ENCODE measurements at places on chromosomes 16 and 17.
A peak's percentile ranks its signal among the peaks of the same experiment; 100 is the strongest.

GRCh38 chr17:57195785-57196460 lies 60.4 kb upstream of the MSI2 start:
- DNase-seq = peak; percentile 89

DNA sequence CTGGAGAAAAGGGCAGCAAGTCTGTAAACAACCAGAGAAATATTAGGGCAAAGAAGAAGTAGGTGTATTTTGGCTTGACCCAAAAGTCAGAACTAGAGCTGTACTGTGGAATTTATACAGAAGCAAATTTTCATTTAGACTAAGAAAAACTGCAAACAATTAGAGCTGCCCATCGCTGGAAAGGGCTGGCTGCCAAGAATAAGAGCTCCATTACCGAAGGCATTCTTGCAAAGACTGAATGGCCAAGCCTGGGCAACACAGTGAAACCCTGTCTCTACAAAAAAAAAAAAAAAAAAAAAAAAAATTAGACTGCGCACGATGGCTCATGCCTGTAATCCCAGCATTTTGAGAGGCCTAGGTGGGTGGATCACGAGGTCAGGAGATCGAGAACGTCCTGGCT lies 53.9 kb upstream of the TMC5 start:
- no peak for DNase-seq

- DNase-seq = no peak
These were observed 66.8 kb downstream of the DNAH3 start for GRCh38 chr16:21083729-21084268.

DNA sequence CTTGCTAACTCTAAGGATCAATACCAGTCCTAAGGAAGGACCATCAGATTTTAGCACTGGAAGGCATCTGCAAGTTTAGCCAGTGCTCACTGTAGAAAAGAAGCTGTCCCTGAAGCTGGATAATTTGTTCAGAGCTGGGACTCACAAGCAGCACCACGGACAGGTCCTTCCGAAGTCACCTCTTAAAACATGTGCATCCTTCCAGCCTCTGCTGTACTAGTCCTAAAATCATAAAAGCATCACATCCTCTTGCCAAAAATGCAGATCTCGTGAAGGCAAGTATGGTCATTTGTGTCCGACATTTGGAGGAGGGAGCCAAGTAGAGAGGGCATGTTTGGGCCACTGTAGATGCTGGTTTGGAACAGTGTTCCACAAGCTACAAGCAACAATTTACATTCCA lies 506.9 kb downstream of the RBFOX1 start:
- DNase-seq = no peak

GRCh38 chr16:52005551-52005950 lies 541.4 kb downstream of the TOX3 start:
- DNase-seq = no peak

GRCh38 chr17:17748604-17749003 lies 67.3 kb downstream of the RAI1 start:
- no peak for DNase-seq

- no peak for DNase-seq
These were observed 650.9 kb downstream of the HS3ST4 start for GRCh38 chr16:26342621-26343020.

GRCh38 chr16:89691986-89692569 lies 5.6 kb downstream of the CDK10 start:
- DNase-seq = no peak

- no peak for DNase-seq
These were observed 32.5 kb upstream of the SMIM36 start for GRCh38 chr17:55543709-55544108.

GRCh38 chr17:42754782-42755181 lies 6.2 kb upstream of the RAMP2 start:
- no peak for DNase-seq

GRCh38 chr17:73436954-73437353 lies 125.2 kb upstream of the CDC42EP4 start:
- DNase-seq = no peak

- DNase-seq = no peak
These were observed 397 bp downstream of the CDC42EP4 start for GRCh38 chr17:73311428-73311780.

GRCh38 chr16:3321816-3322215 lies 16.5 kb downstream of the ZNF75A start:
- DNase-seq = no peak

GRCh38 chr17:43219746-43220380 lies 8.2 kb downstream of the TMEM106A start:
- no peak for DNase-seq

- no peak for DNase-seq
These were observed 2.2 kb upstream of the CMIP start for GRCh38 chr16:81442220-81442915.

DNA sequence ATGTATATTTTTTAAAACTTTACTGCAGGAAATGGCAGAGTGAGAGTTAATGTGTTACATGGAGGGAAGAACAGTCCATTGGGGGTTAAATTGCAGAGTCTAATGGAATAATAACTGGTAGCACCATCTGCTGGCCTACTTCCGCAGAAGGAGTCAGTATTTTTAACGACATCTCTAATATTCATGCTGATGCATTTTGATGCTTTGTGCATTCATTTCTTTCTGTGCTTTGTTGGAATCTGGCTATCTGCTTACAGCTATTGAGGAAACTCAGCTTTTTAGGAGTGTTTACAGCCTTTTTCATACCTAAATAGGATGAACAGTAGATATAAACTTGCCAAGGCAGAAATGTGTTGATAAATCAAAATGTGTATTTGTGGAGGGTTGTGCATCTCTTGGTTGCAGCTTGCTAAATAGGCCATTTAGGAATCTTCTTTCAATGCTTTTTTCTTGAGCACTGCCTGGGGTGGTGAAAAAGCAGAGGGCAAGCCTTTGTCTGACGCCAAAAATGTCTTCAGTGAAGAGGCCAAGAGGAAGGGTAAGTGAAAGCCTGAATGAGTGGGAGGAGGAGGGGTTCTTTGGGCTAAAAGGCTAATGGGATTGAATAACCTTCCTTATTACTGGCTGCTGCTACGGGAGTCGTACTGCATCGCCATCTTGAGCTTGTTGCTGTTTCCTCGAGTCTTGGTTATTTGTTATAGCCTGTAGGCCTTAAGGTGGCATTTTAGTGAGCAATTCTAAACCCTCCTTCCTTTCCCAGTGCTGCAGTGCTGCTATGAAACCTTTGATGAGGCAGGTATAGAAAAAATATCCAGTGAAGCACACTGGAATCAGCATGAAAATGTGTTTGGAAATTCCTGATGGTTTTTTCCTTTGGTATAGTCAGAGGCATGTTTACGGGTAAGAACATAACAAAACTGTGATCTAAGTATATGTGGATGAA lies 153.3 kb downstream of the CHD9 start:
- peak; percentile 73 for DNase-seq

DNA sequence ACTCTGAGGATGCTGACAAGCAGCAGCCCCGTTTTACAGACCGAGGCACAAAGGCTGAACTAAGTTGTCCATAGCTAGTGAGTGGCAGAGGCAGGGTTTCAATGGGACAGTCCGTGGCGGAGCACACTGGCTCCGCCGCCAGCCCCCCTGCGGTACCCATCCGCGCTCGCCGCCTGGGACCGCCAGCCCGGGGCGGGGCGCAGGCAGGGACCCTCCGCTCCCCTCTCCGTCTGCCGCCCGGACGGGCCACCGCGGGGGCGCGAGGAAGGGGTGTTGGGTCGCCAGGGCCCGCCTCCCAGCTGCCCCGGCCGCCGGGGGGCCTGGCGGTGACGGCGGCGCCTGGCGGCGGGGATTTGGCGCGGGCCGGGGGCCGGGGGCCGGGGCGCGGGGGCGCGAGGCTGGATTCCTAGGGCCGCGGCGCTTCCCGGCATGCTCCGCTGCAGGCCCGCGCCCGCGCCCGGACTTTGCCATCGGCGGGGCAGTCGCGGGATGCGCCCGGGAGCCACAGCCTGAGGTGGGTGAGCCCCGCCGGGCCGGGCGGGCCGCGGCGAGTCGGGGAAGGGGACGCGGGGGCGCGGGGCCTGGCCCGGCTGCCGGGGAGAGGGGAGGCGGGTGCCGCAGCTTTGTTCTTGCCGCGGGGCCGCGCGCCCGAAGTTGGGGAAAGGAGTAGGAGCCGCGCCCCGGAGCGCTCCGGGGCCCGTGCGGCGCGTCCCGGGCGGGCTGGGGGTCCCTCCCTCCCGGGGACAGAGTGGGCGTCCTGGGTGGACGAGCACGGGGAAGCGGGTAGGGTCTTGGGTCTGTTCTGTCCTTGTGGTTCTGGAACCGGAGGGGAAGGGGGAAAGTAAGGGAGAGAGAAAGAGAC lies at the start of gene TMEM98:
Gene TMEM98 (plus strand): TSS at position 430 of the 862 bp plus-strand sequence. CDS start 3,376 bp downstream, outside the sequence.
- no peak for DNase-seq

- DNase-seq = no peak
These were observed 4.4 kb downstream of the LGALS9 start for GRCh38 chr17:27635275-27635823.

GRCh38 chr17:58329810-58330537 lies 1.4 kb upstream of the TSPOAP1 start:
- no peak for DNase-seq

DNA sequence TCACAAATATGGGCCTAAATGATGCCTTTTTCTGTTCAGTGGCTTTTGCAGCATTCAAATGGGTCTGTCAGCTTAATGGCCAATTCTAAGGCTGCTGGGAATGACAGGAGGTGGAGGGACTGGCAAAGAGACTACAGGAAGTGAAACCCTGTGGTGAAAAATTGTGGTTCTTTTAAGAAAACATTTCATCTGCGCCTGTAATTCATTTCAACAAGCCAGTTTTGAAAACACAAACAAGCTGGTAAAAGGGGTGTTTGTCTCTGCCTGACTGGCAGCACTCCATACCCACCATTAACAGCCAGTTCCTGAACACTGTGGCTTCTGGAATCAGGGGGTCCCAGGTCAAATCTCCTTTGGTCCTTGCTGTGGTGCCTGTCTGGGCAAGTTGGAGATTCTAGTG lies 3.6 kb upstream of the KDM8 start:
- no peak for DNase-seq

- DNase-seq = no peak
These were observed 82.2 kb upstream of the CDH13 start for GRCh38 chr16:82544378-82545160.

DNA sequence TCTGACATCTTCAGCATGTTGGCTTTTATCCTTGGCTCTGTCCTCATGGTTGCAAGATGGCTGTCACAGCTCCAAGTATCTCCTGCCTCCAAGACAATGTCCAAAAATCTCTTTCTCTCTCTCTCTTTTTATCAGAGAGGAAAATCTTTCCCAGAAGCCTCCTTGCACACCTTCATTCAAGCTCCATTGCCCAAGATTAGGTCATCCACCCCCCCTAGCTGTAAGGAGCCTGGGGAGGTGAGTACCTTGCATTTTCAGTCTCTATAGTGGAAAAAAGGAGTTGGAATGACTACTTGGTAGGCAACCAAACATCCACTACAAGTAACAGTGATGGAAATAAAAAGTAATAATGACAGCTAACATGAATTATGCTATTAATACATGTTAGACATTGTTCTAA lies 22.0 kb upstream of the NSMCE1 start:
- DNase-seq = no peak

GRCh38 chr16:54424043-54424451 lies 137.5 kb upstream of the IRX3 start:
- no peak for DNase-seq

- no peak for DNase-seq
These were observed 4.3 kb upstream of the CRISPLD2 start for GRCh38 chr16:84815462-84815861.

DNA sequence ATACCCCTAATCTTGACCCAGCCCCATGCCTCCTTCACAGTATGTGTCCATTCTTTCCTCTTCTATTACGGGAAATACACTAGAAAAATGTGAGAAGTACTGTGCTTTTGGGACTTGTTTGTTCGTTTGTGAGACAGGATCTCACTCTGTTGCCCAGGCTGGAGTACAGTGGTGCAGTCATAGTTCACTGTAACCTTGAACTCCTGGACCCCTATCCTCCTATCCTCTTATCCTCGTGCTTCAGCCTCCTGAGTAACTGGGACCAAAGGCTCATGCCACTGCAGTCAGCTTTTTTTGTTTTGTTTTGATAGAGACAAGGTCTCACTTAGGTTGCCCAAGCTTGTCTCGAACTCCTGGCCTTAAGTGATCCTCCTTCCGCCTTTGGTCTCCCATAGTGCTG lies 29.9 kb upstream of the RASL10B start:
- no peak for DNase-seq

DNA sequence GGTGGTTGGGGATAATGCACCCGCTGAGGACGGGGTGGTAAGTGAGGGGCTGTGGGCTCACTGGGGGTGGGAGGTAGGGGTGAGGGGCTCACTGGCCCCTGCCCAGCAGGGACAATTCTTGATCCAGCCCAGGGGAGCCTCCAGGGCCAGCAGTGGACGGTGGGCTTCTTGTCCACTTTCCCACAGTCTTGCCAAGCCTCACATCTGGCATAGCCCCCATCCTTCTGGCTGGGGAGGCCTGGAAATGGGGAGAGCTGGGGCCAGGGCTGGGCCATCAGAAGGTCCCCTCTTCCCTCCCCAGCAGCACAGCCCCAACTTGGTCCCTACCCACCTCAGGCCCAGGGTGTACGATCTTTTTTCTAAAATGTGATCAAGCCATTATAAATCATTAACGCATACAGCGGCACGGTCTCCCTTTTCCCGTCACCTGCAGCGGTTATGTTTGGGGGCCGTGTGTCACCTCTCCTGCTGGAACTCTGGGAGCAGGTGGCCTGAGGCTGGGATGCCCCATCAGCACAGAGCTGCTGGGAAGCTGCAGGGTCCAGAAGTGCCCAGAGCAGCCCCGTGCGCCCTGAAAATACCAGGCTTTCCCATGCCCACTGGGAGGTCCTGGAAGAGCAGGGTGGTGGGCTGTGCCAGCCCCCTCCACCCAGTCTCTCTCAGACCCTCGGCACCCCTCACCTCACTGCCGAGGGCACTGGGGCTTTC lies 7.2 kb upstream of the SETD6 start:
- no peak for DNase-seq

DNA sequence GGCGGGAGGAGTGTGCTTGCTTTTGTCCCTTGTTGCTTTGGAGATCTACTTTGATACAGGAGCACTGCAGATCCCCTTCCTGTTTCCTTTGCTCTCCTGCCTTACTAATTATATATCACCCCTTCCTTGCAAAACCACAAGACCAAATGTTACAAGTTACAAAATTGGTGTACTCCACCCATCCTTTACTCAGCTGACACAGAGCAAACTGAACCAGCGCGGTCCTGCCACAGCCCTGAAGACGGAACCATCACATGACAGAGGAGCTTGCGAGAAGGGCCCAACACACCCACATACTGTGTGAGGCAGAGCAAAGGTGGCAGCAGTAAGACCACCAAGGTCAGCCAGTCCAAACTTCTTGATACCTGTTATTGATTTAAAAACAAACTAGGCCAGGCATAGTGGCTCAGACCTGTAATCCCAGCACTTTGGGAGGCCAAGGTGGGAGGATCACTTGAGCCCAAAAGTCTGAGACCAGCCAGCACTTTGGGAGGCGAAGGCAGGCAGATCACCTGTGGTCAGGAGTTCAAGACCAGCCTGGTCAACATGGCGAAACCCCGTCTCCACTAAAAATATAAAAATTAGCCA lies 33.2 kb downstream of the CYTH1 start:
- DNase-seq = no peak

- no peak for DNase-seq
These were observed 27.9 kb downstream of the CACNA1H start for GRCh38 chr16:1180549-1181403.

DNA sequence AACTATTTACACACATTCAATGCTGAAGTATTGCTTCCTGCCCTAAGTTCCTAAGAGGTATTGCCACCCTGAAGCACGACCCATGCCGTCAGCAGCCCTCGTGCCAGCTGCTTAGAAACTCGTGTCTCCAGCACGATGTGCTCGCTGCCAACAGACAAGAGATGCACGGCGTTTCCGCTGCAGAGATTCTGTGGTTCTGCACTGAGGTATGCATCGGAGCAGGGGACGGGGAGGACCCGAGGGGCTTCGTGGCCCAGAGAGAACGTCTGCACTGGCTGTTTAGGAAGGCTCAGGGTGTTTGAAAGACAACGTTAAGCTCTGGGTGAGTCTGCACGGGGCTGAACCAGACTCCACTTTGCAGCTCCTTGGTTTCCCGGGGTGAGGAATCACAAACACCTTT lies 82.7 kb upstream of the CREBBP start:
- DNase-seq = no peak

All from NCI-H446 treated with DMSO at 0.1 percent for 48 hours (cell line).